Mesothelial cell of epicardium (in vitro differentiated cells): ENCODE measurements at places on chromosomes 11 and 22. TPM values are rescaled to one million over a fixed set of nuclear protein-coding genes. Genes with fewer than 3 reads are reported as not detected.

MIEF1 gene
- total RNA-seq = 29.7 to 35.0 TPM (median 31.9 TPM) in 3 replicates

POU2AF2 gene
- not detected in 3 replicates for total RNA-seq

UFD1 gene
- total RNA-seq = 38.8 to 45.0 TPM (median 43.2 TPM) in 3 replicates

OR51B2 gene
- total RNA-seq = 0.41 to 0.56 TPM in 2 of 3 replicates, not detected in the other

CHST1 gene
- 1.0 to 1.6 TPM (median 1.4 TPM) in 3 replicates for total RNA-seq

ATM gene
- 73.3 to 81.6 TPM (median 78.0 TPM) in 3 replicates for total RNA-seq

SMARCB1 gene
- 182 to 192 TPM (median 184 TPM) in 3 replicates for total RNA-seq

OR8D4 gene
- 0.07 to 0.20 TPM (median 0.11 TPM) in 3 replicates for total RNA-seq
